Karpas-422 (cell line): ENCODE measurements at places on chromosomes 2 and 18.

DNA sequence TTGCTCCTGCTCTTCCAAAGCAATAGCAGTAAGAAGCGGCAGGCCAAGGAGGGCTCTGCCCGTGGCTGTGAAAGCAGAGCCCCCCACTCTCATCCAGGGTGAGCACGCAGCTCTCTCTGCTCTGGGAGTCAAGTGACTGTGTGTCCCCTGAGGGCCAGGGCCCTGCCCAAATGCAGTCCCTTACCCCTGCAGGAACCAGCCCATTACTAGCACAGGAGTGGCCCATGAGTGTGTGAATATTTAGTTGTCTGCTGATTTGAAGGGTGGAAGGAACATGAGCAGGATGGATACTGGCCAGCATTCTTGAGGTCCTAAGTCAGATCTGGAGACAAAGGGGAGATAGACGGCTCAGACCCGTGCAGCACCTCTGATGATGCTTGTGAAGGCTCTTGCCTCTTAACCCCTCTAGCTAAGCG is 69.7 kb upstream of the FOSL2 start:
- no peak for DNase-seq

- DNase-seq, result no peak
Measured at GRCh38 chr2:113697516-113697915, 58.9 kb downstream of the SLC35F5 start.

- no peak for DNase-seq
Measured at GRCh38 chr2:219483451-219484342, 15.0 kb upstream of the GMPPA start.

DNA sequence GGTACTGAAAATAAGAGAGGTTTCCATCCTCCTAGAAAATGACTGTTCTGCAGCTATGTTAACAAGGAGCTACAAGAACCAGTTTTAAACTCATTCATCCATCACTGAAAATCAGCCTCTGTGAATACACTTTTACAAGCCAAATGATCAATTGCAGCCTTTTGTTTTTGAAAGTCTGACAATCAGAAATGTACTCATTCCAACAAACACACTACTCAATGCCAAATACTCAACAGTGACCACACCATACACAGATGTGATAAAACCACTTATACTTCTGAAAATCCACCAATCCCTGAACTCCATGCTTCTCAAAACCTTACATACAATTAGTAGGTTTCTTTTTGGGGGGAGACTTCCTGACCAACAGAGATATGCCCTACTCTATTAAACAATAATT is 663.9 kb upstream of the CHAC2 start:
- no peak for DNase-seq

- DNase-seq, result no peak
Measured at GRCh38 chr2:31011587-31011986, 126.7 kb downstream of the GALNT14 start.

DNA sequence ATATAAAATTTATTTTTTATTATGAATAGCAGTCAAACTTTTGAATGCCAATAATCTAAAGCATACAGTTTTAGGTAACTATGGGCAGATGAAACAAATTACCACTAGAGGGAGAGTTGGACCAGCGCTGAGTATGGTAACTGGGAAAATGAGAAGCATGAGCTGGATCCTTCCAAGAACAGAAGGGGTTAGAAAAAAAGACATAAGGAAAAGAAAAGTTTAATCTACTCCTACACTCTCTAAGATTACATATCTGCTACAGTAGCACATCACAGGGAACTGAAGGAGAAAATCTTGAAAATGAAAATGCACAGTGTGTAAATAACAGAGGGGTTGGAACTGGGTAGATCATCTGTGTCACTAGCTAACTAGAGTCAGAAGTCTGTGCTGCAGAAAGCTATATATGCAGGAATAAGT is 15.5 kb downstream of the REG3G start:
- peak; percentile 76 for DNase-seq

DNA sequence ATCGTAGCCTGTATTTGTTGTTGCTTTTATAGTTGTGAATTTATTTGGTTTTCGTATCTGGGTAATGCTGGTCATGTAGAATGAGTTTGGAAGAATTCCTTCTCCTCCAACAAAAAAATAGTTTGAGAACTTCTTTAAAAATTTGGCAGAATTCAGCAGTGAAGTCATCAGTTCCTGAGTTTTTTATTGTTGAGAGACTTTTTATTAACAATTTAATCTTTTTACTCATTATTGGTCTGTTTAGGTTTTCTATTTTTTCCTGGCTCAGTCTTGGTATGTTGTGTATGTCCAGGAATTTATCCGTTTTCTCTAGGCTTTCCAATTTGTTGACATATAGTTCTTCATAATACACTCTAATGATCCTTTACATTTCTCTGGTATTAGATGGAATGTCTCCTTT is 1613.3 kb upstream of the PIK3C3 start:
- DNase-seq, result no peak

DNA sequence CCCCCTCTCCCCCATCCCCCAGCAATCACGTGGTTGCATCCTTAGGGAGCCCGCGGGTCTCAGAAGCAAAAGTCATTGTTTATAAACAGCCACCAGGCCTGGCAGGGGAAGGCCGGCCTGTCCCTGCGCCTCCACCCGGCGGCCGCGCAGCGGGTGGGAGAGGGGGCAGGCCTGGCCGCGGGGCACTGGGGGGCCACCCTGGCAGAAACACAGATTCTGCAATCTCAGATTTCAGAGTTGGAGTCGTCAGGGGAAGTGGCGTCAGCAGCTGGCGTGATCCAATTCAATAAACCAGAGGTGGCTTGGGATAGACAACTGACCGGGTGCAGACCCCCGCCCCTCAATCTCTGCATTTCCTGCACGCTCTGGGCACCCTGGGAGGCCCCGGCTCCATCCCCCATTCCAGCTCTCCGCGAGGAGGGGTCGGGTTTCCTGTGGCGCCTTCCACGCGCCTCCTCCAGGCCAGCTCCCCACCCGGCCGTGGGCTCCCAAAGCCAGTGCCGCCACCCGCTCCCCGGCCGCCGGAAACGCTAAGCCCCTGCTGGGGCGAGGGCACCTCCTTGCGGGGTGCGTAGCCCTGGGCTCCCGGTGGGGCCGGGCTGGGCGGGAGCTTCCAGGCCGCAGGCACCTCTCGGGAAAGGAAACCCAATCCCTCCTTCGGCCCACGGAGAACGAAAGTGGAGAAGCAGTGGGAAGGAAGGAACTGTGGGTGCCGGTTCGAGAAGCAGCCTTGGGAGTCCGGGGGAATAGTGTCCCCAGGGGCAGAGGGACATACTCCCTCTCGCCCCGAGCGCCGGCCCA is 1.1 kb downstream of the BIN1 start:
- no peak for DNase-seq

DNA sequence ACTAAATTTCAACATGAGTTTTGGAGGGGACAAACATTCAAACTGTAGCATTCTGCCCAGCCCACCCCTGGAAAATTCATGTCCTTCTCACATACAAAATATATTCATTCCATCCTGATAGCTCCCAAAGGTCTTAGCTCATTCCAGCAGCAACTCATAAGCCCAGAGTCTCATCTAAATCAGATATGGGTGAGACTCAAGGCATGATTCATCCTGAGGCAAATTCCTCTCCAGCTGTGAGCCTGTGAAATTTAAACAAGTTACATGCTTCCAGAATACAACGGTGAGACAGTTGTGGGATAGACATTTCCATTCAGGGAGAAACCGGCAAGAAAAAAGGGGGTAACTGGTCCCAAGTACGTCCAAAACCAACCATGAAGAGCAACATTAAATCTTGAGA is 43.5 kb upstream of the FAHD2A start:
- DNase-seq, result no peak

- DNase-seq, result no peak
Measured at GRCh38 chr2:128520791-128521190, 202.1 kb upstream of the HS6ST1 start.

GRCh38 chr2:240224676-240225075 is 84.2 kb upstream of the OTOS start:
- no peak for DNase-seq

DNA sequence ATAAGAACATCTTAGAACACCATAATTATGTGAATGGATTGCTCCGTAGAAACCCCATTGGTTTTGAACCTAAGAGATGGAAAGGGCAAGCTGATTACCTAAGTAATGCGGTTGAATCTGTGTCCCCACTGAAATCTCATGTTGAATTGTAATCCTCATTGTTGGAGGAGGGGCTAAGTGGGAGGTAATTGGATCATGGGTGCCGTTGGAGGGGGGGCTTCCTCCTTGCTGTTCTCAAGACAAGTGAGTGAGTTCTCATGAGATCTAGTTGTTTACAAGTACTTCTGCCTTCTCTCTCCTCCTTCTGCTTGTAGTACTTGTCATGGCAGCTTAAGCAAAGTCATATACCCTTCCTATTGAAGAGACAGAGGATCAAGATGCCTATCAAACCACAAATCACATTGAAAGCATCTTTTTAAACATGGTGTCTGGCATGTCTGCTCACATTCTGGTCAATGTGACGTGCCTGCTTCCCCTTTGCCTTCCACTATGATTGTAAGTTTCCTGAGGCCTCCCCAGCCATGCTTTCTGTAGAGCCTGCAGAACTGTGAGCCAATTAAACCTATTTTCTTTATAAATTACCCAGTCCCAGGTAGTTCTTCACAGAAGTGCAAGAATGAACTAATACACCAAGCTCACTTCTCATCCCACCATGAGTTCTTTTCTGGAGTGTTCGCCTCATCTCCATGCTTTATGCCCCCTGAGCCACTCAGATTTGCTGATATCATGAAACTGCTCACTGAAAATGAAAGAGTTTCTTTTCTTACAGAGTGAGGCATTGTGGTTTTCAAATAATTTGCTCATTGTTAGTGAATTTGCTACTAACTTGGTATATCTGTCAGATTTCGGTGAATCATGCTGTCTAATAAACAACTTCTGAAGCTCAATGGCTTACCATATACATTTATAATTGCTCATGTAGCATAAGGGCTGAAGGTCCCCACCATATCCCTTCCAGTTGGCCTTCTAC is 23.6 kb downstream of the KCNE4 start:
- no peak for DNase-seq

- DNase-seq, result no peak
Measured at GRCh38 chr2:143730155-143730952, 601.1 kb downstream of the ARHGAP15 start.

- no peak for DNase-seq
Measured at GRCh38 chr2:241835611-241836010, 23.1 kb downstream of the PDCD1 start.
